ENCODE measurements at places on chromosomes 12 and 14.

DNA sequence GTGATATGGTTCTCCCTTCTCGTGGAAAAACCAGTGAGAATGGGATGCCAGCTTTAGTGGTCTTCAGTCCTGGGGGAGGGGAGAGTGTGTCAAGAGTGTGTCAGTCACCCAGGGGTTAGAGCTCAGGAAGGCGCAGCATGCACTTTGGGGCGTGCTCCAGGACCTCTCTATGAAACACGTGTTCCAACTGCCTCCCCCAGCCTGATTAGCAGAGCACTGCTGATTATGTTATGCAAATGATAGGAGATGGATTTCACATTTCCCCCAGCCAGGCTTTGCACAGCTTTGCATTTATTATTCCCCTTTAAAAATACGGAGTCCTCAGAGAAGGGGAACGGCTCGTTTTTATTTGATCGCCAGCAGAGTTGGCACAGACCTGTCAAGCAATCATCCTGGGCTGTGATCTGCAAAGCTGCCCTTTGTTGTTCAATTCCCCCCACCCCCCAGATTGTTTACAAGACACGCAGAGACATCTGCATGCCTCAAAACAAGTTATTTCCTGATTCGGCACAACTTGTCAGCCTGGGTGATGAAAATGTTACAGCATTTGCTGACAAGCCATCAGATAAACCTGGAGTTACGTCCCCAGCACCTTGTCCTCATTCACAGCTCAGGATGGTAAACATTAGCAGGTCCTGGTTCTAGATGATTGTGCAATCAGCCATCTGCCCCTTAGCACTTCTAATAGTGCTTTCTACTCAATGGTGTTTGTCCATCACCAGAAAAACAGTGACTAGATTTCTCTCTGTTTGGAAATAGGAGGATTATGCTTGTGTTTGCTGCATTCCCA lies 196.5 kb downstream of the NOVA1 start:
- no peak for DNase-seq

- no peak for DNase-seq
Observed at GRCh38 chr12:113945174-113946173, 20.7 kb downstream of the RBM19 start.

GRCh38 chr12:21678959-21679358 lies 21.3 kb upstream of the LDHB start:
- no peak for DNase-seq

- DNase-seq = no peak
Observed at GRCh38 chr14:55302367-55303124, 31.3 kb downstream of the FBXO34 start.

GRCh38 chr14:103016071-103016470 lies 41.3 kb downstream of the CDC42BPB start:
- no peak for DNase-seq

GRCh38 chr14:31283578-31284252 lies 76.1 kb upstream of the HECTD1 start:
- no peak for DNase-seq

GRCh38 chr14:89650077-89650978 lies 233.3 kb upstream of the FOXN3 start:
- DNase-seq = no peak

- DNase-seq = no peak
Observed at GRCh38 chr12:132342251-132343227, 13.2 kb upstream of the GALNT9 start.

- no peak for DNase-seq
Observed at GRCh38 chr12:27964123-27964522, 8.4 kb downstream of the PTHLH start.
